Renal cortical epithelial cell (primary cell): ENCODE measurements at places on chromosomes 11 and 22.

GRCh38 chr11:12099132-12099873 is 11.1 kb upstream of the MICAL2 start:
- no peak for DNase-seq

- no peak for DNase-seq
Measured at GRCh38 chr11:37881741-37882140, 1283.7 kb upstream of the RAG2 start.

- DNase-seq = no peak
Measured at GRCh38 chr11:119525180-119525866, 102.4 kb upstream of the THY1 start.

- no peak for DNase-seq
Measured at GRCh38 chr22:40010746-40011145, 16.0 kb downstream of the FAM83F start.

- DNase-seq = no peak
Measured at GRCh38 chr22:21936151-21936775, 16.4 kb downstream of the PPM1F start.

DNA sequence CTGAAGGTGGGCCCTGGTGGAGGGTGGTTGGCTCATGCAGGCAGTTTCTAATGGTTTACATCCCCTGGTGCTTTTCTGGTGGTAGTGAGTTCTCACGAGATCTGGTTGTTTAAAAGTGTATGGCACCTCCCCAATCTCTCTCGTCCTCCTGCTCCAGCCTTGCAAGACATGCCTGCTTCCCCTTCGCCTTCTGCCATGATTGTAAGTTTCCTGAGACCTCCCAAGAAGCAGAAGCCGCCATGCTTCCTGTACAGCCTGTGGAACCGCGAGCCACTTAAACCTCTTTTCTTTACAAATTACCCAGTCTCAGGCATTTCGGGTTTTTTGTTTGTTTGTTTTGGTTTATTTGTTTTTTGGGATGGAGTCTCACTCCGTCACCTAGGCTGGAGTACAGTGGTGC is 173.2 kb downstream of the MN1 start:
- DNase-seq = no peak

- DNase-seq = no peak
Measured at GRCh38 chr22:35482311-35482710, 58.3 kb upstream of the RASD2 start.

- no peak for DNase-seq
Measured at GRCh38 chr11:34891611-34892010, 24.6 kb downstream of the APIP start.

- no peak for DNase-seq
Measured at GRCh38 chr22:37394341-37394740, 32.9 kb downstream of the ELFN2 start.

DNA sequence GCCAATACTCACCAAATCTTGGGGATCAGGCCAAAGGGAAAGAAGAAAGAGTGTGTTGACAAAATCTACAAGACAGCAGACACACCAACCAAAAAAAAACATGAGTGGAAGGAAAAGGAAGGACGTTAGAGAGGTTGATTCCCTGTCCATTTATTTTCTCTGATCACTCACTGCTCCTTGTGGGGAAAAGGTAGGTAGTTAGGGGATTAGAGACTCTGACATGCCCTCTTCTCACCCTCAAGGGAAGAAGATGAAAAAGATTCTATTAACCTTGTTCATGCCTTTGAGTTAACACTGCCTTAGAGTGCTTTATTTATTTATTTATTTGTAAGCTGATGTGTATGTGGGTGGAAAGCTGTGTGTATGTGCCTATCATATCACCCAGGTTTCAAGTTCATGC is at the start of gene OR52H1:
Gene OR52H1, minus strand, starts transcription at position 101 of the 400 bp plus-strand sequence. CDS start 3,035 bp downstream, outside the sequence.
- DNase-seq = no peak
